ENCODE measurements at places on chromosomes 12 and 14.

DNA sequence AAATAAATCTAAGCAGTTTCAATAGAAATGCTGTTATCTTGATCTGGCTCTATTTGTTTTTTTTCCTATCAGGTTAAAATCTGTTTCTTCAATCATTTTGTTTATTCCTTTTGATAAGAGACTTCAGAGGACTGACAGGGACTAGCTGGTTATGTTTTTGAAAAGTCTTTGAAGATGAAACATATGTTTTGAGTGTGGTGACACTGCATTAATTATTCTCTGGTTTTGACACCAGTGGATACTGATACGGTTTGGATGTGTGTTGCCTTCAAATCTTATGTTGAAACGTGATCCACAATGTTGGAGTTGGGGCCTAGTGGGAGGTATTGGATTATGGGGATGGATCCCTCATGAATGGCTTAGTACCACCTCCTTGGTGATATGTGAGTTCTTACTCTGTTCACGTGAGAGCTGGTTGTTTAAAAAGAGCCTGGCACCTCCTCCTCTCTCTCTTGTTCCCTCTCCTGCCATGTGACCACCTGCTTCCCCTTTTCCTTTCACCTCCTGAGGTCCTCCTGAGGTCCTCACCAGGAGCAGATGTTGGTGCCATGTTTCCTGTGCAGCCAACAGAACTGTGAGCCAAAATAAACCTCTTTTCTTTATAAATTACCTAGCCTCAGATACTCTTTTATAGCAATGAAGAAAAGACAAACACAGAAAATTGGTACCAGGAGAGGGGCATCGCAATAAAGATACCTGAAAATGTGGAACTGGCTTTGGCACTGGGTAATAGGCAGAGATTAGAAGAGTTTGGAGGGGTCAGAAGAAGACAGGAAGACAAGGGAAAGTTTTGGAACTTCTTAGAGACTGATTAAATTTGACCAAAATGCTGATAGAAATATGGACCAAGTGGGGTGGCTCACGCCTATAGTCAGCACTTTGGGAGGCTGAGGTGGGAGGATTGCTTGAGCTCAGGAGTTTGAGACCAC lies 23.0 kb downstream of the RASSF3 start:
- DNase-seq, result no peak

DNA sequence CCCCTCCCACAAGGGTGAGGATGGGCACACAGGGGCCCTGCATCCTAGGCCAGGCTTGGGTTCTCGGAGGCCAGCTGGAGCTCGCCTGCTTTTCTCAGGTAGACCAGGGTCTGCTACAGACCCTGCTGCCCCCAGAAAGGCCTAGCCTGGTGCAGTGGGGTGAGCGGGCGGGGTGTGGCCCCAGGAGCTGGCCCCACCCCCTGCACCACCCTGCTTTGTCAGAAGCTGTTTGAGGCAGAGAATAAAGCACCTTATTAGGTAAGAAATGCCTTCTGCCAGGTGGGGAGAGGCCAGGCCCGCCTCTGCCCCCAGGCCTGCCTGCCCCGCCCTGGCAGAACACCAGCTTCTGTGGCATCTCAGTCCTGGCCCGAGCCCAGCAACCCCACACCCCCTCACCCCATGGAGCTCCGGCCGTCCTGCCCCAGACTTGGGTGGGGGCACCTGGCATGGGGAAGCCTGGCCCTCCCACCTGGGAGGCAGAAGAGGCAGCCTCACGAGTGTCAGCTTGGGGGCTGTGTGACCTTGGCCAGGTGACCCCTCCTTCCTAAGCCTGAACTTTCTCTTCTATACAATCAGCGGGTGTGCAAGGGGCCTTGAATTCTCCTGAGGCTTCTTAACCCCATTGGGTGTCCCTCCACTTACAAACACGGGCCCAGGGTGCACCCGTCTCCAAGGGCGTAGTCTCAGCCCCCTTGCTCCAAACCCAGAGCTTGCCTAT lies 43.2 kb downstream of the KRT80 start:
- DNase-seq, result no peak

DNA sequence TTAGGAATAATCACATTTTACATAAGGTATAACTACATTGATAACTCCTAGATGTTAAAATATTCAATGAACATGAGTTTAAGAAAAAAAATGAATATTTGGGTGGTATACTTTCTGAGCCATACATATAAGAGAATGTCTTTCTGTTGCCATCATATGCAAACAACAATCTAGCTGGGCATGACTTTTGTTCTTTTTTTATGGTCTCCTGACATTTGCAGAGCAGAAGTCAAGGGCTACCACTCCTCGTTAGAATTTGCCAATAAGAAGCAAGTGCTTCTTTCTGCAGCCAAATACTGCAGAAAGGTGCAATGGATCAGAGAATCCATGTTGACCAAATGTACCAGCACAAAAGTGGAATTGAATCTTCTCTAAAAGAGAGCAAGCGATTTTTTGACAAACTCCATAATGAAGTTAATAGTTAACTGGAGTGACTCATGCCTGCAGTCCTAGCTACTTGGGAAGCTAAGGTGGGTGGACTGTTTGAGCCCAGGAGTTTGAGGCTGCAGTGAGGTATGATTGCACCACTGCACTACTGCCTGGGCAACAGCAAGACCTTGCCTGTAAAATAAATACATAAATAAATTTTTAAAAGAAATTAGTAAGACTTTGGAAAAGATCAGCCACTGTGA lies 25.5 kb upstream of the CCDC91 start:
- no peak for DNase-seq

DNA sequence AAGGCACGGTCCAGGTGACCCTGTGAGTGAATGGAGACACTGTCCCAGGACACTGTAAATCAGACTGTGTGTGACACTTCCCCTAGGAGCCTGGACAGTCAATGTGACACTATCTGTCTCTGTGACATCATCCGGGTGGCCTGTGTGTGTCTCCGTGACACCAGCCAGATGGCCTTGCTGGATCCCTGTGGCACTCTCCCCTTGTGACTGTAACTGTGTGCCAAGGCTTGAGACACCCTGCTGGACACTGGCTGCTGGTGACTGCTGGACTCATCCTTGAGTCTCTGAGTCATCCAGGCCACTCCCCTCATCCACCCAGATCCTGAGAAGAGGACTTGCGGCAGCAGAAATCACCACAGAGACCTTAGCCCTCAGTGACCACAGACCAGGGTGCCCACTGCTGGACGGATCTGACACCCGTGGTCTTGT lies 51.6 kb downstream of the MVK start:
- no peak for DNase-seq

- no peak for DNase-seq
These were observed 65.3 kb downstream of the IPO8 start for GRCh38 chr12:30630076-30630978.

GRCh38 chr12:84512751-84513150 lies 399.8 kb downstream of the SLC6A15 start:
- no peak for DNase-seq

- no peak for DNase-seq
These were observed 97.7 kb downstream of the PPM1A start for GRCh38 chr14:60346706-60347105.

DNA sequence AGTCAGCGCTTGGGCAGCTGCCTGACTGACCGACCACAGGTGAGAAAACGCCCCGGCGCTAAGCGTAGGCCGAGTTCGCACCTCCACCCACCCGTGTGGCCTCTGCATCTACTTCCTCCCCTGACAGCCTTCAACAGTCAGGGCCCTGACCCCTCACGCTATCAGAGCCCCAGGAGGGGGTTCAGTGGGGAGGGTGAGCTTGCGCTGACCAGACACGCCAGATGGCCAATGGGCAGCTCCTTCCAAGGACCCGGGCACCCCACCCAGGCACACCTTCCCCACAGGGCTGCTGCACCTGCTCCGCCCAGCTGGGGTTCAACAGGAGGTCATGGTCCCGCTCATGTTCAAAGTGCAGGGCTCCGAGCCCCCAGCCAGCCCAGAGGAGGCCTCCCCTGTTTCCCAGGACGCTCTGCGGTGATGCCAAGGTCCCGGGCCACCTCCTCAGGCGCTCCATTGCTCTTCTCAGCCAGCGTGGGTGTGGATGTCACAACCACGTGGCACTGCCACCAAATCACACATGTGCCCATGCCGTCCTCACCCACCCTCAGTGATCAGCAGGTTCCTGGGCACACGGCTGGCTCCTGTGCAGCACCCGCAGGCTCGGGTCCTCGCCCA lies 48.7 kb upstream of the BCL11B start:
- DNase-seq, result no peak

GRCh38 chr14:20680843-20681347 lies 3.5 kb upstream of the RNASE4 start:
- DNase-seq, result no peak

DNA sequence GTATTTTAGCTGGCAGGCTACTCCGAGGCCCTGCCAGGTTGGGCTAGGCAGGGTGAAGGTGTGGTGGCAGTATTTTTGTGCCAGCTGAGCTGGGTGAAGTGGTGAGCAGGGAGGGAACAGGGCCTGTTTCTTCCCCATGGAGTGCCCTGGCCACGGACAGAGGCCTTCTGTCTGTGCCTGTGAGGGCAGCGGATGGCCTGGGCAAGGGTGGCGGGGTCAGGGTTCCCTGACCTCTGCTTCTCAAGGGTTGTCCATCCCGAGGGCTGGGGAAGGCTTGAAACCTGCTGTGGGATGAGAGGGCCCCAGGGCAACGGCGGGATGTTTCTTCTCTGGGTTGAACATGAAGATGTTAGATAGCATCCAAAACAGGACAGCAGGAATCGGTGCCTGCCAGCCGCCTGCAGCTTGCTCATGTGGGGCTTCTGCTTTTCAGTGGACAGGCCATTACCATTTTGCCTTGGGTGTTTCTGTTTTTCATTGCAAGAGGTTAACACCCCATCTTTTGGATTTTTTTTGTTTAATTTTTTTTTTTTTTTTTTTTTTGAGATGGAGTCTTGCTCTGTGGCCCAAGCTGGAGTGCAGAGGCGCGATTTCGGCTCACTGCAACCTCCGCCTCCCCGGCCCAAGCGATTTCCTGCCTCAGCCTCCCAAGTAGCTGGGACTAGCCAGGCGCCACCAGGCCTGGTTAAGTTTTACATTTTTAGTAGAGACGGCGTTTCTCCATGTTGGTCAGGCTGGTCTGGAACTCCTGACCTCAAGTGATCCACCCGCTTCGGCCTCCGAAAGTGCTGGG lies 3.3 kb downstream of the MTA1 start:
- no peak for DNase-seq

DNA sequence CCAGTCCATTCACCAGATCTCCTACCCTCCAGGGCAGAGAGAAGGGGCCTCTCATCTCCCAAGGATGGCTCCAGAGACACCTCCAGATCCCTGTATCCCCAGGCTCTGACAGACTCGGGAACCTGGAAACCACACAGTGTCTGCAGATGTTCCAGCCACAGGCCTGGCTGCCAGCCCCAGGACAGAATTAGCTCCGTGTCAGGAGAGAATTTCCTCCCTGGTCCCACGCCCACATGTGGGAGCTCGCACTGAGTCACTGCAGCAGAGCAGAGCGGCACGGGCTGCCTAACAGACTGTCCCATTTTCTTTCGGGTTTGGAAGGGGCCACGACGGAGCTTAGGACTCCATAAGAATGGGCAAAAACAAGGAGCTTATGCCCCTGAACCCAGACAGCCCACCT lies 33.6 kb downstream of the CMKLR1 start:
- no peak for DNase-seq

DNA sequence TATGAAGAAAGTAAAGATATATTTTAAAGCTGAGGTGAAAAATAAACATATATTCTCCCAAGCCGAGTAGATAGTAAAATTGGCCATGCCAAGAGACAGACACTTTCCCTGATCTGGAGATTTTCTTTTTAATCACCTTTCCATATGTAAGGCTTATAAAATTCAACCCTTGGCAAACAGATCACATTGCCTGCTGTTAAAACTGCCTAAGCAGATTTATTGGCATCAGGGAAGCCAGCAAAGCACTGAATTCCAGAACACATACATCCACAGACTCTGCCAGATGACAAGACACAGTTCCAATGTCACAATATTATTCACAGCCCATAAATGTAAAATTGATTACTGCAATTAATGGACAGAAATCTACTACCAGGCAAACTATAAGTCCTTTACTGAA lies 78.2 kb upstream of the GARIN2 start:
- DNase-seq, result no peak

DNA sequence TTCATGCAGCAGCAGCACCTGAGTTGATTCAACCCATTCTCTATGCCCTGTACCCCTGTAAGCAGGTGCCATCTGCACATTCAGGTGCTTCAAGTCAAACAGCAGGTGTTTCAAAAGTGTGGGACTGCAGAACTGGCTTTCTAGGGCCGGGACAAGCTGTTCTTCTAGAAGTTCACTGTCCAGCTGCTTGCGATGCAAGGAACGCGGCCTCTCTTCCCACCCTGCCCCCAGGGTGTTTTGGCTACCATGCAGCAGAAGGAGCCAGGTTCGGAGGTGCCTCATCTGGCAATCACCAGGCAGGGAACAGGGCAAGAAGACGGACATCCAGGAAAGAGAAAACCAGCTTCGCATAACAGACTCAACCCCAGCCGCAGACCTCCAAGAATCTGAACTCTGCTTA lies 35.2 kb downstream of the TMEM132D start:
- DNase-seq, result no peak

DNA sequence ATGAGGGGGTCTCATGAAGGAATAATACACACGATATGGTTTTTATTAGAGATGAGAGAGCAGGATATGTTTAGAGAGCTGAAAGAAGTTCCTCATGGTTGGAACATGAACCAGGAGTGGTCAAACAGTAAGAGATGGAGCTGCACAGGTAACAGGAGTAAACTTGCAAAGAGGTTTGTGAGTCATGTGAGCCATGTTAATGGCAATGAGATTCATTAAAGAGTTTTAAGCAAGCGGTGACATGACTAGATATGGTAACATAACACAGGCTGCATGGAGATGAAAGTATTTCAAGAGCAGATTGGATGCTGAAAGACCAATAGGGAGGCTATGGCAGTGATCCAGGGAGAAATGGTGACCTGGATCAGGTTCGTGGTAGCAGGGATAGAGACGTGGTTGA lies 62.6 kb upstream of the SSTR1 start:
- DNase-seq, result no peak

DNA sequence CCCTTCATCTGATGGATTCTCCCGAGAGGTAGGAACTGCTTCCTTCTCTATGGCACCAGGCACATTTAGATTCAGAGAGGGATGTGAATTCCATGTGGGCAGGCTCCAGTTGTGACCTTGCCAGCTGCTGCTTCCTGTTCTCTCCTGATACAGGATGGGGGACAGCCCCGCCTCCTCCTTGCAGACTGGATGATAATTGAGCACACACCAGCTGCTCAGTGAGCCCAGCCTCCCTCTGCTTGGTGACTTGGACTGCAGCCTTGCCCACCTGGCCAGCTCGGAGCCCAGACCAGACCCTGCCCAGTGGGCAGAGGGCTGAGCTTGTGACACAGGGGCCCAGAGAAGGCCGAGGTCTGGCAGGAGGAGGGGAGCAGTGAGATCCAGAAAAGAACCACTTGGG lies 90.2 kb downstream of the CALM1 start:
- no peak for DNase-seq

DNA sequence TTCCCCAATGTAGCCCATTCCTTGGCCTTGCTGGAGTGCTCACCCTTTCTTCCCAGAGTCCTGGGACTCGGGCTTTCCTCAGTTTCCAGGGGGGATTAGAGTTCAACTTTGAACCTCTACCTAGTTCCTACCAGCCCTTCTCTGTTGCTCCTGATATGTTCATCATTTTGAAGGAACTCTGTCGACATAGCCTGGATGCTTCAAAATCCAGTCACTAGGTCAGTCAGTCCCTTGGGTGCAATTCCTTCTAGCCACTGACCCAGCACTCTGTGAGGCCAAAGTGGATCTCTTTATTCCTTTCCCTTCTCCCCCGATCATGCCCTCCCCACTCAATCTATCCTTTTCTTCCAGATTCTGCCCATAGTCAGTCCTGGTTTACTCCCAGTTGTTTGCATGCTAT lies 72.3 kb upstream of the TMCC3 start:
- DNase-seq, result no peak

GRCh38 chr12:24480766-24481449 lies 468.0 kb downstream of the BCAT1 start:
- DNase-seq, result no peak

All from cortex of kidney (tissue), 1 donor.